ENCODE measurements at places on chromosomes 16 and 17.
A peak's percentile ranks its signal among the peaks of the same experiment; 100 is the strongest.

- no peak for DNase-seq
Observed at GRCh38 chr17:40095351-40095943, 4.9 kb downstream of the NR1D1 start.

DNA sequence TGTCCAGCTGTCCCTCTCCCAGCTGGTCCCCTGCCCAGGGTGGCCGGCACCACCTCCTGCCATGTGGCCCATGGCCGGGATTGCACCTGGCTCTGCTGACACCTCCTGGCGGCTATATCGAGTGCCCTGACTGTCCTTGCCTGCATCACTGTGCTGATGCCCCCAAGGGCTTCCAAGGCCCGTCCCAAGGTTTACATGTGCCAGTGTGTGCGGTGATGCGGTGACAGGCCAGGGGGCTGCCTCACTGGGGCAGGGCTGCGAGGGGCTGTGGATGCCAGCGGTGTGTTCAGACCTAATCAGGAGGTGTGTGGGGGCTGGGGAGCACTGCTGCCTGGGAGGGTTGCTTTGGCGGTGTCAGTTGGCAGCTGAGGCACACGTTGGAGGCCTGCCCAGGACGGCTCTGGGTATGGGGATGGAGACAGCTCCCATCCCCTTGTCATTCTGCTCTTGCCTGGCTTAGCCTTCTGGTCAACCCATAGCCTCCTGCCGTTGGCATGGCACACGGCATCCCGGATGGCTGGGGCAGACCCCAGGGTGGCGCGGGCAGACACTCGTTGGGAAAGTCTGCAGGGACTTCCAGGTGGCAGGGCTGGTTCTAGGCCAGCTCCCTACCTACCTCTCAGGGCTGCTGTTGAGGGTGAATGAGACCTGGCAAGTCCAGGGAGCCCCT is 5.5 kb downstream of the MAP2K3 start:
- DNase-seq, result no peak

- no peak for DNase-seq
Observed at GRCh38 chr16:84704253-84704652, 4.5 kb downstream of the USP10 start.

- DNase-seq, result no peak
Observed at GRCh38 chr17:40327735-40328385, 18.9 kb downstream of the RARA start.

DNA sequence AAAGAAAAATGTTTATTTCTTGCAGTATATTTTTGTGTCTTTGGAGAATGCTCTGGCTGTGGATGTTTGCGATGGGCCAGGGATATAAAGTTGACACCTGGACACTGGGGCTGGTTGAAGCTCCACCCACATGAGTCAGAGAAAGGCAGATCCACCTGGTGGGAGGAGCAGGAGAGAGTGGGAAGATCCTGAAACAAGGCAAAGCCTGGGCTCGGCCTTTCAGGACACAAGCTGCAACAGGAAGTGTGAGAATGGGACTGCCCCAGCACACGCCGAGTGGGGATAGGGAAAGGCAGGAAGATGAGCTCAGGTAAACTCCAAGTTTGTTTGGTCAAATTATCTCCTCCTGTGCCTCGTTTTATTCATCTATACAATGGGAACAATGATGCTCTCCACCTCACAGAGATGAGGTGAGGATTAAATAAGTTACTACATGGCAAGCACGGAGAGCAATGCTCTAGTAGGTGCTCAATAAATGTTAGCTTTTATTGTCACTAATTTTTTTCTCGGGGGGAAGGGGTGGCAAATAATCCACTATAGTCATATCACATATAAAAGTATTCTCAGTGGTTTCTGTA is 21.4 kb upstream of the PITPNM3 start:
- no peak for DNase-seq

DNA sequence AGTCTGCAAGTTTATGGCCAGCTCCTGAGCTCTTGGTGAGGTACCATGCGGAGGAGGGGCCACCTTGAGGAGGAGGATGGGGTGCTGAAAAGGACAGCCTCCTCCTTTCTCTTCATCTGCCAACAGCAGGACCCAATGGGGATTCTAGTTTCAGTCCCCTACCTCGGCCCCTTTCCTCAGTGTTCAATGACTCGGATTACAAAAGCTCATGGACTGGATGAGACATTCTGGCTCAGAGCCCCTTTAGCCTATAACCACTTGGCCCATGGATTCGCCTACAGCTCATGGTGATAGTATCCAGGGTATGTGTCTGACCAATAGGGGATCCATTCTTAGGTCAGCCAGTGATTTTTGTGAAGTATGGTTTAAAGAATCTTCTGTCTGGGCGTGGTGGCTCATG is 8.5 kb upstream of the PIK3R6 start:
- DNase-seq, result no peak

GRCh38 chr16:31700530-31701388 is 172.8 kb upstream of the ZNF267 start:
- DNase-seq, result peak; percentile 47

- no peak for DNase-seq
Observed at GRCh38 chr16:30406795-30407101, 658 bp upstream of the ZNF771 start.

GRCh38 chr17:50672071-50672470 is 35.6 kb downstream of the ANKRD40 start:
- DNase-seq, result no peak

DNA sequence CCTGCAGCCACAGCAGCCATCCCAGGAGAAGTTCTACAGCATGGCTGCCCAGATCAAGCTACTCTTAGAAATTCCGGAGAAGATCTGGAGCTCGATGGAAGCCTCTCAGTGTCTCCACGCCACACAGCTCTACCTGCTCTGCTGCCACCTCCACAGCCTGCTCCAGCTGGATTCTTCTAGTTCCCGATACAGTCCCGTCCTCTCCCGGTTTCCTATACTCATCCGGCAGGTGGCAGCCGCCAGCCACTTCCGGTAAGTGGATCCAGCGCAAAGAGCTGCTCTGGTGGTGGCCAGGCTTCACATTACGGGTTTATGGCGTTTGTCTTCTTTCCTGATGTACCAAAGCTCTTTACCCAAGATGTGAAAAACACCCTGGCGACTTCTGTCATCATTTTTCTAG is 3.6 kb downstream of the COG1 start:
- DNase-seq, result peak; percentile 68

GRCh38 chr17:41593306-41593981 is 6.7 kb upstream of the KRT14 start:
- no peak for DNase-seq

DNA sequence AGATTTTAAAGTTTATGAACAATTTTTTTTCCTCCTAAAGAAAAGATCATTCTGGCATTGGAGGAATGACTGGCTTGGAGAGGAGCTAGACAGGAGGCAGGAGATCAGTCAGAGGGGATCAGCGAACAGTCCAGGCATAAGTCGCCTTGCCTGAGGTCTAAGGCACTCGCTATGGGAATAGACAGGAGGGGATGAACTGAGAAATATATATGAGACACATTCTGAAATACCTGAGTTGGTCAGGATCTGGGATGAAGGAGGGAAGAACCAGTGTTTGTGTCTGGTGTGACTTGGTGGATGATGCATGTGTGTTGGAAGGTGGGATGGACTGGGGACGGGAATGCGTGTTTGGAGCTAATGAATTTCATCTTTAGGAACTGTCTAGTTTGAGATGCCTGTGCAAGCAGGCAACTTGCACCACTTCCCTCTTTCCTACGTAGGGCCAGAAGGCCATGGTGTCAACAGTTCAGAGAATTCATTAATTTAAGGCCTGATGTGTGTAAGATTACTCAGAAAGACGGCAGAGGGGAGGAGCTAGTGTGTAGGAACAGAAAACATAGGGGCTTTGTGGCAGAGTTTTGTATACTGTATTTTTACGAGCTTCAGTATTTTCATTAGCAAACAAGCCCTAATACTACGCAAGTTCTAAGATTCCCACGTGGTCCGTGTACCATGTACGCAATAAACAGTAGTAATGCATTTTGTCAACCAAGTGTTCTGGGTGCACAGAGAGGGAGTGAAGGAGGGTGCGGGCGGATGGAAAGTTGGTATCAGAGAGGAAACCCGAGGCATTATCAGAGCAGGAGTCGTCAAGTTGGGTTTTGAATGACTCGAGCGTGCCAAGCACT is 825 bp downstream of the HEATR6 start:
- peak; percentile 72 for DNase-seq
